GM23248 (cell line): ENCODE measurements at places on chromosomes 7 and 10.

GRCh38 chr7:39666562-39666961 is 43.2 kb downstream of the RALA start:
- DNase-seq, result no peak

- DNase-seq, result peak; percentile 44
These were observed 275.2 kb downstream of the POU6F2 start for GRCh38 chr7:39252916-39253315.

- no peak for DNase-seq
These were observed 716.1 kb downstream of the KCNMA1 start for GRCh38 chr10:76921383-76922010.

DNA sequence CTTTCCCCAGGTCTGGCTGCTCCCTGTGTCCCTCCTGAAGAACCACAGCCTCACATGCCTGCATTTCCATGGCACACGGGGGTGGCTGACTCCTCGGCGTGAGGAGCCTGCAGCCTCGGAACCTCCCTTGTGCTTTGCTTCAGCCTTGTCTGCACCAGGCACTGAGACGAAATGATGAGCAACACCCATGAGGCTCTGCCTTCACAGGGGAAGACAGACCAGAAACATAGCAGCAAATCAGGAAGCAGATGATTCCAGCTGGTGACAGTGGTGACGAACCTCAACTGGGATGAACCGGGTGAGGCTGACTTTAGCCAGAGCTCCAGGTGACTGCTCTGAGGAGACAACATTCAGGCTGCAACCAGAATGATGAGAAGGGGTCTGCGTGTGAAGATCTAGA is 84.5 kb upstream of the SMNDC1 start:
- peak; percentile 61 for DNase-seq

DNA sequence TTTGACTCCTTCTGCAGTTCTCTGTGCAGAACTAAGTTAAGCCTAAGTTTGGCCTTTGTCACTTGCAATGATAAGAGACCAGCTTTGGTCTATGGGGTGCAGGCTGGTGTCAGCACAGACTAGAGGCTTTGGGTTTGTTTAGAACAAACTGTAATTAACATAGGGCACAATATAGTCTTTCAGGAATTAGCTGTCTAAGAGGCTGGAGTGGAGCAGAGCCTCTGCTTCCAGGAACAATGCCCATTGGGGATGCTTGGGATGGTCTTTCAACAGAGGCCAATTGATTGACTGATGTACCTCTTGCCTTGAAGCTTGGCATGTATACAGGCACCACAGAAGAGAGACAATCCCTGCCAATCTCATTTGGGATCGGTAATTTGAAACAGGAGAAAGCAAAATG is 4.7 kb downstream of the SUFU start:
- no peak for DNase-seq
